Sciatic nerve (tissue), 2 donors: ENCODE measurements at places on chromosomes 3 and 15. TPM values are rescaled to one million over a fixed set of nuclear protein-coding genes. Genes with fewer than 3 reads are reported as not detected.

The HTD2 gene
- 12.9 TPM for total RNA-seq

The MFN1 gene
- total RNA-seq: 61.2 TPM

The PYGO1 gene
- total RNA-seq: 15.1 TPM

The ST3GAL6 gene
- 25.1 TPM for total RNA-seq

The CX3CR1 gene
- total RNA-seq: 18.5 TPM

The ALDH1A2 gene
- 7.1 TPM for total RNA-seq

The CASR gene
- total RNA-seq: not detected

The ZXDC gene
- total RNA-seq: 39.7 TPM

The MUC13 gene
- not detected for total RNA-seq

The GOLGA6A gene
- total RNA-seq: 0.98 TPM

The CTXN2 gene
- not detected for total RNA-seq

The RASGRP1 gene
- total RNA-seq: 1.2 TPM

The NR2F2 gene
- total RNA-seq: 242 TPM

The CAV3 gene
- total RNA-seq: not detected

The CFAP100 gene
- 1.5 TPM for total RNA-seq

The MNS1 gene
- total RNA-seq: 5.1 TPM

The FSD2 gene
- total RNA-seq: not detected

The ZNF80 gene
- total RNA-seq: not detected

The STT3B gene
- 107 TPM for total RNA-seq

The UROC1 gene
- total RNA-seq: not detected

The TMIE gene
- 0.76 TPM for total RNA-seq

The FXR1 gene
- total RNA-seq: 157 TPM

The MYLK gene
- total RNA-seq: 51.1 TPM

The CLRN1 gene
- not detected for total RNA-seq

The ARIH1 gene
- 175 TPM for total RNA-seq

The PDIA3 gene
- 194 TPM for total RNA-seq

The CFAP44 gene
- total RNA-seq: 14.1 TPM

The ACSBG1 gene
- total RNA-seq: 0.18 TPM

The SLC6A1 gene
- 10.9 TPM for total RNA-seq

The SLC12A8 gene
- total RNA-seq: 2.5 TPM

The IMPG2 gene
- total RNA-seq: 0.22 TPM

The KLF15 gene
- total RNA-seq: 22.7 TPM

The ARHGAP11A gene
- 2.5 TPM for total RNA-seq

The BFSP2 gene
- total RNA-seq: not detected

The ATP10A gene
- total RNA-seq: 5.7 TPM

The AADAC gene
- not detected for total RNA-seq

The SEMA3G gene
- 38.3 TPM for total RNA-seq
